ENCODE measurements at places on chromosomes 16 and 17.

DNA sequence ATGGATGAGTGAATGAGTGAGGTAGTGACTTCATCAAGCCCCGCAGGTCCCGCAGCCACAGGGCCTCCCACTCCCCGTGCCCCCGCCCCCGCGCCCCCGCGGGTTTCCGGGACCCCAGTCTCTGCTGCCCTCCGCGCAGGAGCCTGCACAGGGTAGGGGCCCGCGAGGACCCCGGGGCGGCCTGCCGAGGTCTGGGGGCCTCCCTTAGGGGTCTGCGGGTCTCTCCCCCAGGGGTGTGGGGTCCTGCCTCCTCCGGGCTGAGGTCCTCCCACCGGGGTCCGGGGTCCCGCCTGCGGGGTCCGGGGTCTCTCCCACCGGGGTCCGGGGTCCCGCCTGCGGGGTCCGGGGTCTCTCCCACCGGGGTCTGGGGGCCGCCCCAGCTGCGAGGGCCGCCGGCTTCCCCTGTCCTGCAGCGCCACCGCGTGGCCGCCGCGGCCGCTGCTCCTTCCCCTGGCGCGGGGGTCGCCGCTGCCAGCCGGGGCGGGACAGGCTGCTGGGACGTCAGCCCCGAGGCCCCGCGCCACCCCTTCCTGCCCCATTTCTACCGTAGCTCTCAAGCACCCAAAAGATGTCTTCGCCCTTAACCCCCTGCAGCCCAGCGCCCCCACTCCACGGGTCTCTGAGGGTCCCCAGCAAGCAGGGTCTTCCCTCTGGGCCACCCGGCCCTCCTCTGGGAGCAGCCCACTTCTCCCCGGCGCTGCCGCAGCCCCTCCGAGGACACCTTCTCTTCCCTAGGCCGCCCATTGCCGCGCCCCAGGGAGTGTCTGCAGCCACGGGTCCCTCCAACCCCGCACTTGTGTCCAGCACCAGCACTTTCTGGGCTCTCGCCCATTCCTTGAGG, 10.4 kb upstream of the CHMP6 start:
- peak; percentile 24 for DNase-seq

DNA sequence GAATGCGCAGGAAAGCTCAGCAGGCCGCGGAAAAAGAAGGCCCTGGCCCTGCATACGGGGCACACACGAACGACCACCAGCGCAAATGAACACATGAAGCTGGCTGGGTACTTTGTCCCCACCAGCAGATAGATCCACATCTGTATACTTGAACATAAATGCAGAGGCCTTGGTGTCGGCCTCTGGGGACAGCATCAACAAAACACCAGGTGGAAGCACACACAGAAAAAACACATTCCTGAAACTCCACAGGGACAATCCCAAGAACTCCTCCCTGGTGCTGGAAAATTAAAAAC, 606 bp upstream of the ZBTB4 start:
- DNase-seq: no peak

GRCh38 chr17:64401941-64402340, 11.3 kb upstream of the PECAM1 start:
- no peak for DNase-seq

- no peak for DNase-seq
These were observed 35.3 kb upstream of the ACSM2B start for GRCh38 chr16:20611350-20611902.

GRCh38 chr17:1379930-1380313, 20.1 kb downstream of the YWHAE start:
- peak; percentile 23 for DNase-seq

DNA sequence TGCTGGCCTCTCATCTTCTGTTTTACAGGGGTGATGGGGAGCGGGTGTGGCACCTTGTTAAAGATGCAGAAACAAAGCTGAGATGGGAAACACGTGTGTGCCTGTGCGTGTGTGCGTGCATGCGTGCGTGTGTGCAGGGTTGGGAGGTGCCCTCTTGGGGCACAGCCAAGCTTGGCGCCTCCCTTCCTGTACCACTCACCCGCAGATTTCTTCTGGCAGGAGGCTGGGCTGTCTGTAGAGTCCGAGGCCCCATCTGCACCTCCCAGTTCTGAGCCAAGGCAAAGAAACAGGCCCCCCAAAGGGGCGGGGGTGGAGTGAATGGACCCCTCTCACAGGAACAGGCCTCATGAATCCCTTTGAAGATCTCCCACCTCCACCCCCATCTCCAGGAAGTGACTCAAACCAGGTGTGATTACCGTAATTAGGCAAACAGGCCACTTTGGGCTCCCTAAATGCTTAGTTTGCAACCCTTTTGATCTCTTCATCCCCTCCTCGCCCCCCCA, 20.9 kb downstream of the TNS4 start:
- peak; percentile 72 for DNase-seq

DNA sequence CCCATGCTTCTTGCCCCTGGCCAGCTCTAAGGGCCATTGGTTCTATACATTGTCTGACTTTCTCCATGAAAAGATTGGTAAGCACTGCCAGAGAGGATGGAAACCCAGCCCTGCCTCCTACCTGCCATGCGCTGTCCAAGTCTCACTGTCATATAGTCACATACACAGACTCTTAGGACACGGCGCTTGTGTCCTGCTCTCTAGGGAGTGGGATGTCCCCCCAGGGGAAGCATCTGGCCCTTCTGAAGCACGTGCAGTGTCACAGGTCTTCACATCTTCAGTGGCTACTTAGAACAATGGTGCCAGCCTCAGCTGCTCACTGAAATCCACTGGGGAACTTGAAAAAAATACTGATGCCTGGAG, 38.7 kb downstream of the MYO18A start:
- DNase-seq: no peak

GRCh38 chr17:7916385-7916682, 245 bp upstream of the RNF227 start:
- no peak for DNase-seq

- DNase-seq: peak; percentile 68
These were observed at the start of gene BAHCC1 for GRCh38 chr17:81394921-81395599. Gene BAHCC1, plus strand, starts transcription at chr17:81395457. Its CDS starts 4,283 bp downstream, at chr17:81399740.

GRCh38 chr17:8438441-8438840, 2.8 kb downstream of the NDEL1 start:
- DNase-seq: no peak

DNA sequence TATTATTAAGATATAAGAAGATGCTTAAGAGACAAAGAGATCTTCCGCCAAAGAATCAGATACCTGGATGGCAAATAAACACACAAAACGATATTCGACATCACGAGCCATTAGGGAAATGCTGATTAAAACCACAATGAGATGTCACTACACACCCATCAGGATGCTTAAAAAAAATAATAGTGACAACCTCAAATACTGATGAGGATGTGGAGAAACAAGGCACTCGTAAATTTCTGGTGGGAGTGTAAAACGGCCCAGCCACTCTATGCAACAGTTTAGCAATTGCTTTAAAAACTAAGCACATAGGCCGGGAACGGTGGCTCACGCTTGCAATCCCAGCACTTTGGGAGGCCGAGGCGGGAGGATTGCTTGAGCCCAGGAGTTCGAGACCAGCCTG, 39.4 kb downstream of the TBC1D16 start:
- DNase-seq: no peak

- DNase-seq: no peak
These were observed 775 bp downstream of the PRPSAP2 start for GRCh38 chr17:18858567-18859245.

DNA sequence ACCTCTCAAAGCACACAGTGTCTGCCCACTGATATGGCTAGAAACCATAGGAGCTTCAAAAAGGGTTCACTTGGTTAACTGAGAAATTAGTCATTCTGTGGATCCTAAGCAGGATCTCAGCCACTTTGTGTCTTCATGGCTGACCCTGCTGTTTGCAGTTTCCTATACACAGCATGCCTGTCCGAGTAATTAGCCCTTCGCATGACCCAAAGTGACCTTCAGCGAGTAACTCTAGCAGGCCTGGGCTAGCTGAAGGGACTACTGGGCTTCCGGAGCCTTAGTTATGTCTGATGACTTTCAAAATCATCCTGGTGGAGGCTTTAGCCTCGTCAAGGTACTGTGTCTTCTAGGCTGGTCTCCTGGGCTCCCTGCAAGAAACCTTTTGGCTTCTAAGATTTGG, 28.9 kb upstream of the FBXW10B start:
- no peak for DNase-seq

DNA sequence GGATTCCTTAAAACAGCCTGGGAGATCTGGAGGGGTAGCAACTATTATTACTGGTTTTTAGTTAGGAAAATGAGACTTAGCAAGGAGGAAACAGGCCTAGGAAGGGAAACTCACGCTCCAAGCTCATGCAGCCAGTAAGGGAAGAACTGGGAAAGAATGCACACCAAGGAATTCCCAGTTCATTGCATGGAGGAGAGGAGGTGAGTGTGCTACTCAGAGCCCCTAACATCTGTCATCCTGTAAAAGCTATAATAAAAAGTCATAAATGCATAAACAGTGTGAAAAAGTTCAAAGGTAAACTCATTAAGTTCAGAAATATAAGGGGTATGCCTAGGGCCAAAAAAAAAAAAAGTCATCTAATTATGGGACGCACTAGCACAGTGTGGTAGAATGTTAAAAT, 25.9 kb downstream of the TMEM98 start:
- DNase-seq: no peak

GRCh38 chr17:33858121-33858520, 397.0 kb upstream of the CCL2 start:
- no peak for DNase-seq

DNA sequence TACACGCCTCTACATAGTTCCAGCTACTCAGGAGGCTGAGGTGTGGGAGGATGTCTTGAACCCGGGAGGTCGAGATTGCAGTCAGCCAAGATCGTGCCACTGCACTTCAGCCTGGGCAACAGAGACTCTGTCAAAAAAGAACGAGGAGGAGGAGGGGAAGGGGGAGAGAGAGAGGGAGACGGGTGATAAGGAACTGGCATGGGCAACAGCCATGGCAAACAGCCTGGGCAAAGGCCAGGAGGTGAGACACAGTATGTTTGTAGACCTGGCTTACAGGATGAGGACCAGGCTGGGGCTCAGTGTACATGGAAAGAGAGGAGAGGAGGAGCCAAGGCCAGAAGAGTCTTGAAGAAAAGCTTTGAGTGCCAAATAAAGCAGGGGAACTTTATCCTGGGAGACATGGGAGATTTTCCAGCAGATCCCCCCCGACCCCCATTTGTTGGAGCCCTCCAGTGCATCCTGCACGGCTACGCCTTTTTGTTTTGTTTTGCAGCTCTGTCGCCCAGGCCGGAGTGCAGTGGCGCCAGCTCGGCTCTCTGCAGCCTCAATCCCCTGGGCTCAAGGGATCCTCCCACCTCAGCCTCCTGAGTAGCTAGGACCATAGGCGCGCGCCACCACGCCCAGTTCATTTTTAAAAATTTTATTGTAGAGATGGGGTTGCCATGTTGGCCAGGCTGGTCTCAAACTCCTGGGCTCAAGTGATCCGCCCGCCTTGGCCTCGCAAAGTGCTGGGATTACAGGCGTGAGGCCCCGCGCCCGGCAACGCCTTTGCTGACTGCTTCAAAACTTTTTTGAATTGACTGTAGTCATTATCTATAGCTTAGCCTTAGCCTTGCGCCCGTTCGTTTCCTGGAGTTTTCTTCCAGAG, 1.3 kb upstream of the ALKBH5 start:
- no peak for DNase-seq

- DNase-seq: no peak
These were observed 89.4 kb downstream of the ADCY9 start for GRCh38 chr16:4026854-4027253.

DNA sequence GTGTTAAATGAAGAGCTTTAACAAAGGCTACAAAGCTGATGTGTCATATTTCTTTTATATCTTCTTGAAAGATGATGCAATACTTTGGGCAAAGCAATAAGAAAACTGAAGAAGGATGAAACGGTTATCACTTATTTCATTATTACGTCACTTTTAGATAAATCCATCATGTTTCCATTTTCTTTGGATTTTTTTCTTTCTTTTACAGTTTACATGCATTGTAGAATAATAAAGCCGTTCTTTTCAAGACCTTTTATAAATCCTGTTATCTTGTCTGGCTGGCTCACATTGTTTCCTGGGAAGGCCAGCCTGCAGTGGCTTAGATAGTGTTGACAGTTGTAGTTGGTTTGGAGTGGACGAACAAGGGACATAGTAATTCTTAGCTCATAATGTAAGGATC, 28.9 kb downstream of the TANC2 start:
- no peak for DNase-seq

DNA sequence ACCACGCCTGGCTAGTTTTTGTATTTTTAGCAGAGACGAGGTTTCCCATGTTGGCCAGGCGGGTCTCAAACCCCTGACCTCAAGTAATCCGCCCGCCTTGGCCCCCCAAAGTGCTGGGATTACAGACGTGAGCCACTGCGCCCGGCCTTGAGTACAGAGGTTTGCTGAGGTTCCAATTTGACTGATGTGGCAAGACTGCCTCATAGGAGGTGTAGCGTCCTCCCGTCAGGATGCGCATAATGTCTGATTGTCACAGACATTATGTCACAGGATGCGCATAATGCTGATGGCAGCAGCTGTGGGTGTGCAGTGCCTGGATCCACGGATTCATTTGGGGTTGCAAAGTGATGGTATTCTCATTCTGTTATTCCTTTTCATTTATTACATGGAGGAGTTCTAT, 45.2 kb downstream of the HAPSTR1 start:
- no peak for DNase-seq

DNA sequence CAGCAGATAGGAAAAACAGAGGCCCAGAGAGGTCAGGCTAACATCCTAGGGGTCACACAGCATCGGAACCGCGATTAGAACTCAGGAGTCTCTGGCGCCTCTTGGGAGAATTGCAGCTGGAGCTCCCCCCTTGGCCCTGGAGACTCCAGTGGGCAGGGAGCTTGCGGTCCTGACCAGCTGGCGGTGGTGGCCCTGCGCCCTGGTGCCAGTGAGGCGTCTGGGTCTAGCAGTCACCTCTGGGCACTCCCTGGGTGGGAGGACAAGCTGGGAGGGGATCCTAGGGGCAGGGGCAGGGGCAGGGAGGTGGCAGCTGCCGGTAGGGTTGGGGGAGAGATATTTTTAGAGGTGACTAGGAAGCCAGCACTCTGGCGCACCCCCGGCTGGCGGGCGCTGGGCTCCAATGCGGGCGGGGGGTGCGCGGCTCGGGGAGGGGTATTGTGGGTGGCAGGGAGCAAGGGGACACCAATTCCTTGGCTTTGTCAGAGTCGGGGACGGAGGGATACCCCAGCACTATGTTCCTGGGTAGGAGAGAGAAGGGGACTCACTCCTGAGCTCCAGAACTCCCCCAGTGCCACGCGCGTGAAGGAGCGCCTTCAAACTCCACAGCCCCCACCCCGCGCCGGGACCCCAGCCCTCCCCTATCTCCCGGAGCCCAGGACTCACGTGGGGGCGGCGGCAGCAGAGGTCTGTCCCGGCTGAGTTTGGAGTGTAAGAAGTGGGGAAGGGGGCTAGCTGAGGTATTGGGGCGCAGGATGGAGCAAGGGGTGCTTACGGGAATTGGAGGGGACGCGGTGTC, 584 bp downstream of the PHOSPHO1 start:
- no peak for DNase-seq

DNA sequence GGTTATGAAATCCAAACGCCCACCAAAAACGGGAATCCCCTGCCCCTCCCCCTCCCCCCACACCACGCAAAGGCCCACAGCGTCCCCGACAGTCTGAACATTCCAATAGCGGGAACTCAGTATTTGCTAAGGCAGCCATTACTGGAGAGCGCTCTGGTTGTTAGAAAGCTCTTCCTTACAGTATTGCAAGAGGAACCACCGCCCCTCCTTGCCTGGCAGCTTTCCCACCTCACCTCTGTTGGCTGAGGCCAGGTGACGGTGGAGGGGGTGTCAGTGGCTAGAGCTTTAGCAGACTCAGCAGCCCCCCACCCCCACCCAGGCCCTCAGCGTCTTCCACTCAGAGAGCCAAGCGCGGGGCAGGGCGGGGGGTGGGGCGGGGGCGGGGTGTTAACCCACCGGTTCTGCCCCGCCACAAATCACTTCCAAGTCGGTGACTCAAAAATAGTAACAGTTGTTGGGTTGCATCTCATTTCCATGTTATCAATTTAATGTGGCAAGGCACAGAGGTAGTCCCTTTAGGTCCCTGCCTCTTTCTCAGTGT, 2.2 kb upstream of the PLEKHH3 start:
- no peak for DNase-seq
